ENCODE measurements at places on chromosomes 7 and 10.

GRCh38 chr10:104842704-104843103 lies 201.6 kb downstream of the SORCS3 start:
- DNase-seq, result no peak

- DNase-seq, result no peak
Measured at GRCh38 chr10:62844280-62845011, 28.3 kb upstream of the EGR2 start.

DNA sequence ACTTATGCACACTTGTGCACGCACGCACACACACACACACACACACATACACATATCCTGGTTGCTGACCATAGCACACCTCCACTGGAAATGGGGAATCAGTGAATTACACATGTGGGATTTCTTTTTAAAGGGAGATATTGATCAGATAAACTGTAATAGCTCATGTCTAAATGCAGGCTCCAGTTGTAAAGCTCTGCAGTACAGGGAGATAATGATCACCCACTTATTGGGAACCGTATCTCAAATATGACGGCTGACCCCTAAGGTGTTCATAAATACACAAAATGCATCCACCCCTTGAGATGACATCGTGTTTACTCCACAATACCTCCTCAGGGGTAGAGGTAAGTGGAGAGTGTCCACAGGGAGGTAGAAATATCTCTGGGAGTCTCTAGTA lies 79.2 kb downstream of the PLXNA4 start:
- no peak for DNase-seq

DNA sequence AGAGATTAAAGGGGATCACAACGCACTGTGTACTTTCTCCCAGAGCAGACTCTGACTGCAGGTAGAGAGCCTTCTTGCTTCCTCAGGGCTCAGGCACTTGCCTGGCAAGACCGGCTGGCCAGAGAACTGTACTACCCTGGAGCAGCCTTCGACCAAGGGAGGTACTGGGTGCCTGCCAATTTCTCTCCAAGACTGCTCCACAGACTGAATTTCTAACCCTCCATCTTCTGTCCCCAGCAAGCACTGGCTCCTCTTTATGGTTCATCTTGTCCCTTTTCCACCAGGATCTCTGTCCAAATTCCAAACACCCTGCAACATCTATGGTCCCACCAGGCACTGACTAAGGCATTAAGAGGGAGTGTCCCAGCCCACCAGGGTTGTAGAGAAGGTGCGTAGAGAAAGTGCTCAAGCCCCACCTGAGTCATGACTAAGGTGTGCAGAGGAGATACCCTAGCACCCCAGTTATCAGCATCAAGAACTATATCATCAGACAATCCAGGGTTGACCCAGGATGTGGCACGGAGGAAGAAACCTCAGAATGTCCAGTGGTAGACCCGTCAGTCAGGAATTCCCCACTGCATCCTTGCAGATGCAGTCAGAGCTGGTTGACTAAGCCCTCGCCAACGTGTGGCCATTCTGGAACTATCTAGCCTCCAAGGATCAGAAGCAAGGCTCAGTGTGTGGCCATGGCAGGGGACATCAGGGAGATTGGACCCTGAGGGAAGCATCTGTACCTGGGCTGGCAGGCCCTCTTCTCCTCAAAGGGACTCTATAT lies 60.9 kb upstream of the CAMK2B start:
- no peak for DNase-seq

GRCh38 chr10:48573045-48573444 lies 31.8 kb downstream of the ARHGAP22 start:
- no peak for DNase-seq

GRCh38 chr10:71981015-71981875 lies 17.1 kb downstream of the CHST3 start:
- DNase-seq, result no peak

DNA sequence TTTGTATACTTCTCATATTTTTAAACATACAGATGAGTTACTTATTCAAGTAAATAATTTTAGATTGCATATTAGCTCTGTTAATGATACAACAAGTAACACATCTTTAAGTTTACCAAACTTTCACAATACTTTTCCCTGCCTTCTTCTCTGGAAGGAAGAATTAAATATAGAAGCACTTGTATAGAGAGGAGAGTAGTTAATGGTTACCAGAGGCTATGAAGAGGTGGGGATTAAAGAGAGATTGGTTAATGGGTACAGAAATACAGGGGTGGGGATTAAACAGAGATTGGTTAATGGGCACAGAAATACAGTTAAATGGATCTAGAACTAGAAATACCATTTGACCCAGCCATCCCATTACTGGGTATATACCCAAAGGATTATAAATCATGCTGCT lies 20.0 kb upstream of the UCN3 start:
- DNase-seq, result no peak

DNA sequence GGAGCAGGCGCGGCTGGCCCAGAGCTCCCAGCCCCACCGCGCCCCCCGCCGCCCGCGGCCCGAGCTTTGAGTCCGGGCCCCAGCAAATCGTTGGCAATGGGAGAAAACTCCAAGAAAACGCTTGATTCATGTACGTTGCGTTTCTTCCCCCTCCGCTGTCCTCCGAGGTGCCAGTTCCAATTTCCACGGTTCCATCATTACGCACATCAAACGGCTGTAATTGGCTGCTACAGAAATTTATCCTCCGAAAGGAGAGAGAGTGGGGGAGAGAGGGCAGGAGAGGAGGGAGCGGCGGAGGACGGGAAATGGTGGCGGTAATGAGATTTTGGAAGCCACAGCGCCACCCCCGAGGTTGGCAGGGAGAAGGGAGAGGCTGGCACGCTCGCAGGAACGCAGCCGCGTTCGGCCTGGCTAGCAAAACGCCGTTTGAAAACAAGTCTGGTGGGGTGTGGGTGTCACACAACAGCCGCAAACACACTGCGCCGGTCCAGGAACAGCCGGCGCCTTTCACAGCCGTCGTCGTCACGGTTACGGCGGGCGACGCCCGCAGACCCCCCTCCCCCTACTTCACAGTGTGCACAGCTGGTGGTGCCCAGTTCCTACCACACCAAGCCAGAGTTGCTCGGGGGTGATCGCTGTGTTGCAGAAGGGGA lies 57.5 kb downstream of the UNCX start:
- DNase-seq, result no peak

GRCh38 chr7:14752301-14752700 lies 150.2 kb downstream of the DGKB start:
- no peak for DNase-seq

DNA sequence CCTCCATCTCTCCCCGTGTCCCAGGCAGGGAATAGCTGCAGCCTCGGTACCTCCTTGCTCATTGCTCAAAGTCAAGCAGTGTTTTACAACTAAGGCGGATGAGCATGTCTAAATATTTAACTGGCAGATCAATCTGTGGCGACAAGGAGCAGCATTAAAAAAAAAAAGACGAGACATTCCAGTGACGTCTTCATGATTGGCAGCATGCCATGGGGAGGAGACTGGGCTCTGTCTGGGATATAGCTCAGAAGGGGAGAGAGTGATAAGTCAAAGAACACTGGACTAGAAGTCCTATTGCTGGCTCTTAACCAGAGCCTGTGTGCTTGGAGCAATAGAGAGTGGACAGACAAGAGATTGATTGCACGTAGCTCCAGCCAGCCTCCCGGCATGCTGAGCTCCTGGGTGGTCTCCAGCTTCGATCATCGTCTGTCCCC lies 287.5 kb upstream of the PODXL start:
- DNase-seq, result no peak

- DNase-seq, result no peak
Measured at GRCh38 chr7:70797109-70797514, 334.8 kb upstream of the GALNT17 start.

DNA sequence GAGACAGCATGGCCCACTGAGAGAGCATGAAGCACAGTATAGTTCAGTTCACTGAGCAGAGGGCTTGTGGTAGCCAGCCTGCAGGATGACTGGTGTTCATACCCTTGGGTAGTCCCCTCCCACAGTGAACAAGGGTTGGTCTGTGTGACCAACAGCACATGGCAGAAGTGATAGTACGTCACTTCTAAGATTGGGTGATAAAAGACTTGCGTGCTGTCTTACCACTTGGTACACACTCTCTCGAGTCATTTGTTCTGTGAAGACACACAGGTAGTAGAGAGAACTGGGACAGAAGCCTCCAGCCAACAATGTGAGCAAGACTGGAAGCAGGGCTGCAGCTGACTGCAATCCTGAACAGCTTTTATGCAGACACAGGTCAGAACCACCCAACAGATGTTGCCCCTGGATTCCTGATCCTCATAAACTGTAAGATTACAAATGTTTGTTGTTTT lies 14.6 kb downstream of the EPC1 start:
- DNase-seq, result no peak

GRCh38 chr10:33889371-33889770 lies 554.9 kb upstream of the NRP1 start:
- no peak for DNase-seq

DNA sequence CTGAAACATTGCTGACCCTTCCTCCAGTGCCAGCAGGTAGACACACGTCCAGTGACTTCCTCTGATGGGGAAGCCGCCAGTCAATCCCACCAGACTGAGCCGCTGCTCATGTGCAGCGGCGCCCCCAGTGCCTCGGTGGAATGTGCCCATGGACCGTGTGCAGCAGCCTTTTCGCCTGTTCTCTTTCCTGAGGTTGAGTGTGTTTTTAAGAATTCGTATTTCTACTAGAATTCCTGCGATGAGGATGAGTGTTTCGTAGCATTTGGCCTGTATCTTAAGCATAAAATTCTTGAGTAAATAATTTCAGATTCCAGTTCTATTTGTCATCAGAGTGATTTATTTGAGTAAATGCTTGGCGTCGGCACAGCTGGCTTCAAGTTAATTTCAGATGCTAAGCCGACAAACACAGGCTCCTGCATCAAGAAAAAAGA lies 35.4 kb downstream of the BNIP3 start:
- no peak for DNase-seq

- no peak for DNase-seq
Measured at GRCh38 chr10:14048930-14049613, 281.7 kb downstream of the FRMD4A start.

GRCh38 chr7:18521945-18522566 lies 26.5 kb downstream of the HDAC9 start:
- no peak for DNase-seq

DNA sequence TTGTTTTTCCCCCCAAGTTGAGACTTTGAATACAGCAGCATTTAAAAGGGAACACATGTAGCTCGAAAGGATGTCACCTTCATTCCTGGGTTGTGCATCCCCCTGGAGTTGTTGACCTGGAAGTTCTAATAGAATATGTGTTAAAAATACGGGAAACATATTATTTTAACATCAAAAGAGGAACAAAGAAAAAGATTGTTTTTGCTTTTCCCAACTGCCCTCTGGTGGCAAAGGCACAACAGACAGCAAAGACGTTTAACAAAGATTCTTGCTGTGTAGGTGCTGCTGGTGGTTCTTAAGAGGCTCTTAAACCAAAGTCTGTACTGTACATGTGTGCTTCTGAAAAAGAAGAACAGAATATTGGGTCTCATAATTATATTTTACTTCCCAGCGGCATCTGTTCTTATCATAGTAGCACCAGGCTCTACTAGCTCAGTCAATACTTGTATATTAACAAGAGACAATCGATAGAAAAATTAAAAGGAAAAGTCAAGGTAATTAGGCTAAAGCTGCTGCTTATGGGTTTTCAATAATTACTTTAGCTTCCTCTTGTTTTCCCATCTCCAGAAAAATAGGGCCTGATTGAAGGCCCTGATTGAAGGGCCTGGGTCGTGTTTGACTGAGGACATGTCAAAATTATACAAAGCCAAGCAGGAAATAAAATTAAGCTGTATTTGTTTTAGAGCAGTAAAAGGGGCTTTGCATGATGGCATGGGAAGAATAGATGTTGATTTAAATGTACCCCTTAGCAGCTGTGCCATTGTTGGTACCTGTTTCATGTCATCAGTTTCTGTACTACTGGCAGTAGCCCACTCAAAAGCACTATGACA lies 384.2 kb upstream of the LRGUK start:
- no peak for DNase-seq

GRCh38 chr10:93245779-93246178 lies 172.1 kb downstream of the CYP26A1 start:
- DNase-seq, result no peak

- no peak for DNase-seq
Measured at GRCh38 chr7:125491137-125491536, 561.5 kb upstream of the POT1 start.

DNA sequence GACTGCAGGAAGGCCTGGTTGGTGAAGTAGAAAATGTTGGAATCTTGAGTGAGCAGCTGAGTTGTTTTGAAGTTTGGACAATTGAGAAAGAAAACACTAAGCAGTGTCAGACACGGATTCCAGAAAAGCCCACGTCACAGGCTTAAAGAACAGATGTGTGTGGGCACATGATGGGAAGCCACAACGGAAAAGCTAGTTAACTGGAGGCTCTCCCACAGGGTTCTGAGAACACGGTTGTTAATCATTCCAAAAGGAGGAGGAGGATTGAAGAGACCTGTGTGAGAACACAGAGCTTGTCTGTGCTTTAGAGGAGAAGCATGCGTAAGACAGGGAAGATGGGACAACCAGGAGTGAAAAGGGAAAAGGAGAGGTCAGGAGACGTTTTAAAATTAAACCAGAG lies 42.6 kb downstream of the SHH start:
- DNase-seq, result no peak

- no peak for DNase-seq
Measured at GRCh38 chr7:86989407-86989806, 70.0 kb downstream of the ELAPOR2 start.

- DNase-seq, result no peak
Measured at GRCh38 chr10:119817991-119818888, 54.4 kb downstream of the MCMBP start.

GRCh38 chr10:103513380-103514060 lies 20.0 kb downstream of the NEURL1 start:
- no peak for DNase-seq

- DNase-seq, result no peak
Measured at GRCh38 chr10:110485541-110485940, 12.2 kb upstream of the DUSP5 start.

DNA sequence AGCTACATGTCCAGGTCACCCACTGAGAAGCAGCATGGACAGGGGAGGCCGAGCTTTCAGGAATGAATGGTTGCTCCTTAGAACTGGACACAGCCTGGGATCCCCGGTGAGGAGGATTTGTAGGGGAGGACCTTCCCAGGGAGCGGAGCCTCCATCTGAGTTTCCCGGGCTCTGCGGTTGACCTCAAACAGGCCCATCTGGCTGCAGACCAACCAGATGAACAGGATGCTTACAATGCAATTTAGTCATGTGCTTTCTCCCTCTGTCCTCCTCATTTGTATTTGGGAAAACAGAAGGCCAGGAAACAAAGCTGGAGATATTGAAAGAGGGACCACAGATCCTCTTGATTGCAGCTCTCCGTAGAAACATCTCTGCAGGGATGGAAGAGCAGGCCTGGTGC lies 104.8 kb downstream of the EMX2 start:
- no peak for DNase-seq

GRCh38 chr7:50978633-50979215 lies 196.0 kb upstream of the GRB10 start:
- DNase-seq, result no peak

GRCh38 chr7:119415682-119416081 lies 857.3 kb upstream of the KCND2 start:
- no peak for DNase-seq

Data from HCT116 (cell line).